ENCODE measurements at places on chromosomes 5 and 9.

DNA sequence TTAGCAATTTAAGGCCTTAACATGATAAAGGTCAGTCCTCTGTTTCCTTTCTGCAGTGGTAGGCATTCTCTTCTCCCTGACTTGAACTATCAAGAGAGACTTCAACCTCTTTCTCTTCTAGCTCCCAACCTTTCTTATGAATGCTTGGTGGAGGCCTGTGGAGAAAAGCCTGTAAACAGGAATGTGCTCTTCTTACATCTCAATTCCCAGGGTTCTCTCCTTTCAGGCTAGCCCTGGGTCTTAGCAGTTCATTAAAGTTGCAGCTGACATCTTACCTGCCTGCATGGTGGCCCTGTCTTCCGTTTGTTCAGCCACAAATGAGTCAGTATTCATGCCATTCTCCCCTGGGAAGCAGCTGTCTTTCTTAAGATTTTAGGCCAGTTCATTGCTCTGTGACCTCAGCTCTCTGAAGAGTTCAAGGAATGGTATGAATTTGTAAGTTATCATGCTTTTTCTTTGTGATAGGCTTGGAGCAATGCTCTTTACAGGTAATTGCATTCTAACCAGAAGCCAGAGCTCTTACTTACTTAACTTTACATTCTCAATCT, 77.8 kb downstream of the ADCY2 start:
- DNase-seq = no peak

- no peak for DNase-seq
Measured at GRCh38 chr5:151675611-151676313, 11.0 kb downstream of the SPARC start.

DNA sequence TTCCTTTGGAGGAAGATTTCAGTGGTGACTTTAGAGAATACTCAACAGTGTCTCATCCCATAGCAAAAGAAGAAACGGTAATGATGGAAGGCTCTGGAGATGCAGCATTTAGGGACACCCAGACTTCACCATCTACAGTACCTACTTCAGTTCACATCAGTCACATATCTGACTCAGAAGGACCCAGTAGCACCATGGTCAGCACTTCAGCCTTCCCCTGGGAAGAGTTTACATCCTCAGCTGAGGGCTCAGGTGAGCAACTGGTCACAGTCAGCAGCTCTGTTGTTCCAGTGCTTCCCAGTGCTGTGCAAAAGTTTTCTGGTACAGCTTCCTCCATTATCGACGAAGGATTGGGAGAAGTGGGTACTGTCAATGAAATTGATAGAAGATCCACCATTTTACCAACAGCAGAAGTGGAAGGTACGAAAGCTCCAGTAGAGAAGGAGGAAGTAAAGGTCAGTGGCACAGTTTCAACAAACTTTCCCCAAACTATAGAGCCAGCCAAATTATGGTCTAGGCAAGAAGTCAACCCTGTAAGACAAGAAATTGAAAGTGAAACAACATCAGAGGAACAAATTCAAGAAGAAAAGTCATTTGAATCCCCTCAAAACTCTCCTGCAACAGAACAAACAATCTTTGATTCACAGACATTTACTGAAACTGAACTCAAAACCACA, 67.4 kb downstream of the VCAN start:
- no peak for DNase-seq

DNA sequence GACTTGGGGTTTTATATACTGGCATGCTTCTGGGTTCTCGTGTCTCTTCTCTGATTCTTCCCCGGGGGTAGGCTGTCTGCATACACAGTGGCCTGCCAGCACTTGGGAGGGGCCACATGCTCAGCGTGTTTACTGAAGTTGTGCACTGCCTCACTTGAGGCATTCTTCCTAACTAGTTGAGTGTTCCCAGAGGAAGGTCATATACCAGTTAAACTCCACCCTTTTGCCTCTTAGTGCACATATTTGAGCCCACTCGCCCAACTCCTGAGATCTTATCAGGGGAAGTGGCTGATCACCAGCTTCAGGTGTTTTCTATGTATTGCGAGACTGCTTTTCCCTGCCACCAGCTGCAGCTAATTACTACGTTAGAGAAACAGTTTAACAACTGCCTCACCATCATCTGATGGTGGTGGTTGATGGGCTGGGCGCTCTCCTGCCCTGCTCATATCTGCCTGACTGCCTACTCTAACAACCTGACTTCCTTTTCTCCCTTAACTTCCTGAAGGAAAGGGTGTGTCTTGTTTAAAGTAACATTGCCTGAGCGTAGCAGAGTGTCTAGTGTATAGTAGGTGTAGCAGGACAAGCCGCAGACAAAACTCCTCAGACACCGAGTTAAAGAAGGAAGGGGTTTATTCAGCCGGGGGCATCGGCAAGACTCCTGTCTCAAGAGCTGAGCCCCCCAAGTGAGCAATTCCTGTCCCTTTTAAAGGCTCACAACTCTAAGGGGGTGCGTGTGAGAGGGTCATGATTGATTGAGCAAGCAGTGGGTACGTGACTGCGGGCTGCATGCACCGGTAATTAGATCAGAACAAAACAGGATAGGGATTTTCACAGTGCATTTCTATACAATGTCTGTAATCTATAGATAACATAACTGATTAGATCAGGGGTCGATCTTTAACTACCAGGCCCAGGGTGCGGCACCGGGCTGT, 60.1 kb upstream of the CLINT1 start:
- no peak for DNase-seq

- DNase-seq = no peak
Measured at GRCh38 chr9:113569472-113570060, 106.0 kb downstream of the RGS3 start.

- DNase-seq = no peak
Measured at GRCh38 chr5:90876366-90876765, 317.8 kb downstream of the ADGRV1 start.

DNA sequence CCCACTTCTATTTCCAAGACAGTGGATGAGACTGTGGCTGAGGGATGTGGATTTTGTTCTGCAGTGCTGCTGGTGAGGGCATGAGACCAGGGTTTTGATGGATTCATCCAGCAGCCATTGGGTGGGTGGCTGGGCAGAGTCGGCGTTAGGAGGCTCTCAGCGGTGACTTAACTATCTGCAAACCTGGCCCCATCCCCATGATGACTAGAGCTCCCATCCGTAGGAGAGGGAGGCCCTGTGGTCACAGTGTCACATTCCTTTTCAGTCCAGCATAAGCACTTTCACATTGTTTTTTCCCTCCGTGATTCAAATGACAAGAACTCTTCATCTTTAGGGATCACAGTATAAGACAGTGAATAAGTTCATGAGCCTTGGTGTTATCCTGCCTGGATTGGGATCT, 60.4 kb upstream of the SPRY4 start:
- DNase-seq = peak; percentile 85

GRCh38 chr9:132586830-132587591, 4.6 kb downstream of the BARHL1 start:
- no peak for DNase-seq

DNA sequence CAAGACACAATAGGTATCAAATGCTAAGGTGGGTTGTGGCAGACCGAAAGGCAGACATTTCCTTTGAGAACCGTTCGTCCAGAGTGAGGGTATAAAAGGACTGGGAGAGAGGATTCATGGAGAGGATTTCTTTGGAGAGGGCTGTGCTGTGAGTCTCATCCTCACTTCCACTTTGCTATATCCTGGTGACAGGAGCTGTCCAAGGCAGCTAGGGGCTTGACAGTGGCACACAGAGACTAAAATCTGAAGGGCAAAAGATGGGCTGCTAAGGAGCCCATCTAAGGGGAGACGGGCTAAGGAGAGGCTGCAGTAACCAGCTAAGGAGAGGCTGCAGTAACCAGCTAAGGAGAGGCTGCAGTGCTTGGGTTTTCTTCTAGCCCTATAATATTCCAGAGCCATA, 214.0 kb upstream of the ADRA1B start:
- DNase-seq = no peak

DNA sequence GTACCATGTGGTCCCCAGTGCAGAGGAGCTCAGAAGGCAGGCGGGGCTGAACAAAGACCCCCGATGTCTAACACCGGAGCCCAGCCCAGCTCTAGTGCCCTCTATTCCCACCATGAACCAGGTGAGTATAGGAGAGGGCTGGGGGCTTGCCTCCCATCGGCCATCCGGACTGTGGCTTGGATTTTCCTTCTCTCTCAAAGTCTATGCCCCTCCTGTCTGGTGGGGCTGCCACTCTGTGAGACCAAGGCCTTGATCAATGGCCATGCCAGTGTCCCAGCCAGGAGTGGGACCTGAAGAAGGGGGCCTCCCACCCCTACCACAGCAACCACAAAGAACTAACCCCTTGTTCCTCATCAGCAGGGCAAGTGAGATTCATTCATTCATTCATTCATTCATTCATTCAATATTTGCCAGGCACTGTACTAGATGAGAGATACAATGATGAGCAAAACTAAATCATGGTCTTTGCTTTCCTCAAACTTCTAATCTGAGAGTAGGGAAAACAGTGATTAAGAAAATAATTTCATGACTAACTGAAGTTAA, 47.6 kb downstream of the ARHGEF37 start:
- DNase-seq = no peak

- peak; percentile 89 for DNase-seq
Measured at GRCh38 chr5:169100735-169101075, 200.2 kb downstream of the SLIT3 start.

GRCh38 chr9:2413160-2413805, 208.3 kb upstream of the VLDLR start:
- DNase-seq = no peak

DNA sequence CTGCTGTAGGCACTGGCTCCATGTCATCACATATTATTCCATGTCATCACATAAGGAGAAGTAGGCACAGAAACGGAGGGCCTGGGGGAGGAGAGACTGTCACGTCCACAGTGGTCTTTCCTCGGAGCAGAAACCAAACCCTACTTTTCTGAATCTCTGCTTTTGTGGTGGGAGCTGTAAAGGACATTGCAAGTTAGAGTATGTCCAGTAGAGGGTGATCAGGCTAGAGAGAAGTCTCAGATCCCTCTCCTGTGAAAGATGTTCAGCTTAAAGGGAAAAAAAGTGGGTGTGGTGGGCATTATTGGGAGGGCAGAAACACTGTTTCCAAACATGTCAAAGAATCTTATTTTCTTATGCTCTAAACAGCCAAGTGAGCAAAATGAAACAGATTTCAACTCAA, 19.4 kb upstream of the FBP2 start:
- no peak for DNase-seq

DNA sequence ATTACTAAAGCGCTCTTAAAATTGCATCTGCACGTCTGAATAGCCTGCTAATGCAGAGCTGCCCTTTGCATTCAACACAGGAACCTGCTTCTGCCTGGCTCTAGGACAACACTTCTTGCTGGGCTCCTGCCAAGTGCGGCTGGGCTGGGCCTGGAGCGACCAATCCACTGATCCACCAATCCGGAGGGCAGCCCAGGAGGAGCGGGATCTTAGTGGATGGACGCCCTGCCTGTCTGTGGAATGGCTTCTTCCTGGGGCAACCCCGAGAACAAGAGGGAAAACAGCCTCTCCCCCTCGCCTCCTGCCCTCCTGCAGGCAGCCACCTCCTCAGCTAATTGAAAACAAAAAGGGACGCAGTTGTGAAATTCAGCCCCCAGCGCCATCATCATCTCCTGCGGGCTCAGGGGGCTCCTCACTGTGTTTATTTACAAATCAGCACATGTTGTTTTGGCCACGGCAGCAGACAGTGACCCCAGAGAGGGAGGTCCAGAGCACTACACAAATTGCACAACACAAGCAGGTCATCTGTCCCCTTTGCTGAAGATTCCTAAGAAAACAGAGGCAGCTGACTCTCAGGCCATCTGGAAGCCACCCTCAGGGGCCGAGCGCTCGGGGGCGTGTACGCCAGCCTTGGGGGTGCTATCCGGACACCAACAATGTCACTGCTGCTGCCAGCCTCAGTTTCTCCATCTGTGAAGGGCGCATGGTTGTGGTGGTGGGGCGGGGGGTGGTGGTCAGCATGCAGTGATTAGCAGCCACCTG, 57.3 kb downstream of the GADD45G start:
- peak; percentile 100 for DNase-seq

- DNase-seq = no peak
Measured at GRCh38 chr9:99126312-99126711, 21.4 kb downstream of the TGFBR1 start.

DNA sequence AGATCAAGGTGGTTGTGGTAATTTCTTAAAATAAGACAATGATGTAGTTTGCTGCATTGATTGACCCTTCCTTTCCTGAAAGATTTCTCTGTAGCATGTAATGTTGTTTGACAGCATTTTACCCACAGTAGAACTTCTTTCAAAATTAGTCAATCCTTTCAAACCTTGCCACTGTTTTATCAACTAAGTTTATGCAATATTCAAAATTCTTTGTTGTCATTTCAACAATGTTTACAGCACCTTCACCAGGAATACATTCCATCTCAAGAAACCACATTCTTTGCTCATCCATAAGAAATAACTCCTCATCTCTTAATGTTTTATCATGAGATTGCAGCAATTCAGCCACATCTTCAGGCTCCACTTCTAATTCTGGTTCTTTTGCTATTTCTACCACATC, 43.8 kb downstream of the NR2F1 start:
- no peak for DNase-seq

DNA sequence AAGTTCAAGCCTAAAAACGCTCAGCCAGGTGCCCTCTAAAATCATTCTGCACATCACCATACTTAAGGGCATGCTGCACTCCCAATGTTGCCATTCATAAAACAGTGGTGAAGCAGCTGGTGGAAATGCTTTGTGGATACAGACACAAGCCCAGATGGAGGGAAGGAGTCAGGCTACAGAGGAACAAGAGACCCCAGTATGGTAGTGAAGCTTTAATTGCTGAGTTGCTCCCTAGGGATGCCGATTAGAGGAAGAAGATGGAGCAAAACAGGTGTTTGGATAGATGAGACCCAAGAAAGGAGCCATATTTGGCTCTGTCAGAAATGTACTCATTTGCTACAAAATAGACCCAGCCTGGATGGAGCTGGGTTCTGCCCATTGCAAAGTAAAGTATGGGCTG, 230.5 kb downstream of the NSG2 start:
- DNase-seq = no peak

GRCh38 chr5:179973391-179973790, 65.7 kb upstream of the TBC1D9B start:
- no peak for DNase-seq

GRCh38 chr9:21561502-21561901, 79.4 kb upstream of the IFNE start:
- DNase-seq = no peak

- peak; percentile 44 for DNase-seq
Measured at GRCh38 chr9:14415947-14416346, 102.0 kb upstream of the NFIB start.

DNA sequence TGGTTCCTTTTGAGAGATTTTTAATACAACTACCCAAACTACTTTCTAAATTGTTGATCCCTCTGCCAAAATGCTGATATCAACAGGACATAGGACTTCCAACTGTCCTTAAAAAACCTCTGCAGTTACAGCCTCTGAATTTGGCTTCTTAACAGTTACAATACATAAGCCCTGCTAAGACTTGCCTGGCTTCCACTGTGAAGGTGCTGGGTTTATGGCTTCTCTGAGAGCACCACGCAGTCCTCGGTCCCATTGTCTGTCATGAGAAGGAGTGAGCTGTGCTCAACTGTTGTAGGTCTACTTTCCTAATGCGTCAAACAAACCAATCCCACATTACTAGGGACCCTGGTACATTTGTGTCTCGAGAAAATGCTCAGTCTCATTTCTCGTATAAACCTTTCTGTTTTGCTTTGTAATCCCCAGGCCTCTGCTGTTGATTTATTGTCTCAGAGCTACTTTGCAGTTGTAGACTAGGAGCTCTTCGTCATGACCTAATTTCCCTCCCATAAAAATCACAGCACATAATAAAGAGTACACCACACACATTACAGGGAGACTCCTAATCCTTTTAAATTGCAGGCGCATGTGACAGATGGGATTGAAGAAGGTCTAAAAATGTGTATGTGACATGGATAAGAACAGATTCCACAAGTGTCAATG, 274.9 kb downstream of the NR3C1 start:
- DNase-seq = no peak

Measured in AG08395 (cell line).